ENCODE measurements at places on chromosomes 5 and 9. TPM values are rescaled to one million over a fixed set of nuclear protein-coding genes. Genes with fewer than 3 reads are reported as not detected.

GRCh38 chr9:105255421-105255820, 11.0 kb downstream of the SLC44A1 start:
- no peak for DNase-seq

- no peak for DNase-seq
Measured at GRCh38 chr5:80780761-80781285, 126.0 kb upstream of the DHFR start.

- DNase-seq, result no peak
Measured at GRCh38 chr5:43335681-43336080, 22.5 kb upstream of the HMGCS1 start.

DNA sequence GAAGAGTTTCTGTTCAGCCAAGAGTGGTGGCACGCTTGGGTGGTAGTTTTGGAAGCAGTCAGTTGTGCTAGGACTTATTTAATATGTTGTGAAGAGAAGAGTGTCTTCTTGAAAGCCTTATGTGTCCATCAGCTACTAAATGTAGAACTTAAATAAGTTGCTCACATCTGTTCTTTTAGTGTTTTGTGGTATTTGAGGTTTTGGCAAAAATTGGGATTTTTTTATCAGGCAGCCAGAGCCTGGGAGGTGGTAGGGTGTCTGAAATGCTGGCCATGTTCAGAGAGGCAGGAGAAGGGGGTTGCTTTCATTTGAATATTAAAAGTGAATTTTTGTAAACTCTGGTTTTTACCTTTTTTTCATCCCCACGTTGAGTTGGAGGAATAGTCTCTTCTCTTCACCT, 24.2 kb upstream of the ZBTB34 start:
- no peak for DNase-seq

- DNase-seq, result no peak
Measured at GRCh38 chr5:140480310-140481014, 67.0 kb upstream of the EIF4EBP3 start.

GRCh38 chr5:106454651-106455415, 1215.9 kb downstream of the EFNA5 start:
- peak; percentile 3 for DNase-seq

DNA sequence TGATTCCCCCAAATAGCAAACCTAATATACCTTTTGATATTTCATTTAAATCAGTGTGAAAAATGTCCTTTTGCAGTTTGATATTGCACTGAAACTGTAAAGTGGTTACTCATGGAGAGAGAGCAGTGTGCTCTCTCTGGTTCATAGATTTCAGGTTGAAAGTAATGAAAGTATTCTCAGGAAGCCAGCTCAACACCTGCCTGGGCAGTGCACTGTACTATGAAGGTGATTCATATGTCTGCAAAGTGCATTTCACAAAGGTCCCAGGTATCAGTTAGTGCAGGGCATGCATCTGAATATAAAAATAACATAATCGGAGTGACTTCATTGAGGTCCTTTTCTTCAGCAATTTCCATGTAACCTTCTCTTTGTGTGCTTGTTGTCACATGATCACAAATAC, 274.3 kb downstream of the CDH18 start:
- DNase-seq, result no peak

GRCh38 chr9:130858739-130859705, 24.0 kb downstream of the ABL1 start:
- DNase-seq, result no peak

GRCh38 chr9:135268981-135269380, 181.5 kb downstream of the OLFM1 start:
- no peak for DNase-seq

KCTD16 gene
- polyA plus RNA-seq, result 0.39 TPM

GRCh38 chr5:32709750-32710549, 1.2 kb upstream of the NPR3 start:
- peak; percentile 71 for DNase-seq

GRCh38 chr5:32410630-32411029, 33.9 kb downstream of the ZFR start:
- no peak for DNase-seq

SAXO1 gene
- 0.31 TPM for polyA plus RNA-seq

DNA sequence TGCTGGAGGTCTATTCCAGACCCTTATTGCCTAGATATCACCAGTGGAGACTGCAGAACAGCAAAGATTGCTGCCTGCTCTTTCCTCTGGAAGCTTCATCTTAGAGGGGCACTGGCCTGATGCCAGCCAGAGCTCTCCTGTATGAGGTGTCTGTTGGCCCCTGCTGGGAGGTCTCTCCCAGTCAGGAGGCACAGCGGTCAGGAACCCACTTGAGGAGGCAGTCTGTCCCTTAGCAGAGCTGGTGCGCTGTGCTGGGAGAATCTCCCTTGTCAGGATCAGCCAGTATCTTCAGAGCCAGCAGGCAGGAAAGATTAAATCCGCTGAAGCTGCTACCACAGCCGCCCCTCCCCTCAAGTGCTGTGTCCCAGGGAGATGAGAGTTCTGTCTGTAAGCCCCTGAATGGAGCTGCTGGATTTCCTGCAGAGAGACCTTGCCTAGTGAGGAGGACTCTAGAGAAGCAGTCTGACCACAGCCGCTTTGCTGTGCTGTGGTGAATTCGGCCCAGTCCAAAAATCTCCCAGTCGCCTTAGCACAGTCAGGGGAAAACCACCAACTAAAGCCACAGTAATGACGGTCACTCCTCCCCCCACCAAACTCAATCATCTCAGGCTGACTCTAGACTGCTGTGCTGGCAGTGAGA, 124.1 kb downstream of the JAKMIP2 start:
- no peak for DNase-seq

NINJ1 gene
- polyA plus RNA-seq, result 35.6 TPM

- no peak for DNase-seq
Measured at GRCh38 chr5:175246242-175246888, 197.6 kb downstream of the DRD1 start.

STPG3 gene
- polyA plus RNA-seq, result 0.98 TPM

- no peak for DNase-seq
Measured at GRCh38 chr5:152140347-152140746, 215.7 kb upstream of the GLRA1 start.

DNA sequence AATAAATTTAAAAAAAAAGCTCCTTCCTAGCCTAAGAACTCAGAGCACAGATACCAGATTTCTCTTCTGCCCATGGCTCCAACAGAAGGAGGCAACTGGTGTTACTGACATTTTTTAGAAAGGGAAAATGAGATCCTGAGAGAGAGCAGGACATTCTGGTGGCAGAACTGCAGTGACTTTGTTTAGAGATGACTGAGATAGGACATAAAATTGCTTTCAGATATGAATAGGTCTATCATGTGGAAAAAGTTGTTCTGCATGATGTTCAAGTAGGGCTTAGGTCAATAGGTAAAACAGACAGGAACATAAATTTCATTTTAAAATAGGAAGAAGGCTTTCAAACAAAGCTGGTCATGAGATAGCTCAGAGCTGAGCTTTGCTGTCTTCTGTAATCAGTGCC, 49.6 kb downstream of the NIPAL4 start:
- DNase-seq, result no peak

- no peak for DNase-seq
Measured at GRCh38 chr9:129575818-129576217, 45.1 kb downstream of the C9orf50 start.

GRCh38 chr5:165201771-165202518, 1696.5 kb downstream of the MAT2B start:
- no peak for DNase-seq

- no peak for DNase-seq
Measured at GRCh38 chr9:79193501-79194223, 378.1 kb upstream of the TLE4 start.

NTNG2 gene
- 0.59 TPM for polyA plus RNA-seq

DNA sequence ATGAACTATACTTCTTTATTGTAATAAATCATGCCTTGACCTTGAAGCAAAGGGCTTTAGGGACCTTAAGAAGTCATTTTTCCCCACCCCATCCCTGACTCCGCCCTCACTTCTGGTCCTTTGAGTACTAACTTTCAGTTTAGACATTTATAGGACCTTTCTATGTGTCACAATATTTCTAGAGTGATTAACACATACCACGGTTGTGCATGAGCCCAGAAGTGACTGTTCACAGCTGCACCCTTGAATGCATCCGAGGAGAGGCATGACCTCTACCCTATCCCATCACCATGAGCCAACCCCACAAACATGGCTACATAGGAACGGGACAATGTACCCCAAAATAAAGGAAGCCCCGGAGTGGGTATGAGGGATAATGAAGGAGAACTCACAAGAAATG, 160.3 kb downstream of the HSD17B3 start:
- DNase-seq, result no peak

- no peak for DNase-seq
Measured at GRCh38 chr9:98652741-98653140, 56.0 kb downstream of the GABBR2 start.

DNA sequence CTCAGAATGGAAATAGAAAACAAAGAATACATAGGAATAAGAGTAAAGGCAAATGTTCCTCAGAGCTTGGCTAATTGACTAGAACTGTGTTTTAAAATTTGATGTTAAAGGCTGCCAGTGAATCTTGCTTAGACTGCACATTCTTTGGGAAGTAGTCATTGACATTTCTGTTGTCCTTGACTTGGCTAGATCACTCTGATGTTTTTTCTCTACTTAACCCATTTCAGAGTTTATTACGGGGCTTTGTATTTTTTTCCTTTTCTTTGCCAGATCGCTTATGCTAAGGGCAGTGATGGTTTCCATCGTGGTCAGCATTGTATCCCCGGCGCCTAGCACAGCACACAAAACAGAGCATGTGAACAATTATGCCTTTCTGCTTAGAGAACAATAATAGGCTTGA, 1126.7 kb upstream of the CDH9 start:
- DNase-seq, result peak; percentile 9

DNA sequence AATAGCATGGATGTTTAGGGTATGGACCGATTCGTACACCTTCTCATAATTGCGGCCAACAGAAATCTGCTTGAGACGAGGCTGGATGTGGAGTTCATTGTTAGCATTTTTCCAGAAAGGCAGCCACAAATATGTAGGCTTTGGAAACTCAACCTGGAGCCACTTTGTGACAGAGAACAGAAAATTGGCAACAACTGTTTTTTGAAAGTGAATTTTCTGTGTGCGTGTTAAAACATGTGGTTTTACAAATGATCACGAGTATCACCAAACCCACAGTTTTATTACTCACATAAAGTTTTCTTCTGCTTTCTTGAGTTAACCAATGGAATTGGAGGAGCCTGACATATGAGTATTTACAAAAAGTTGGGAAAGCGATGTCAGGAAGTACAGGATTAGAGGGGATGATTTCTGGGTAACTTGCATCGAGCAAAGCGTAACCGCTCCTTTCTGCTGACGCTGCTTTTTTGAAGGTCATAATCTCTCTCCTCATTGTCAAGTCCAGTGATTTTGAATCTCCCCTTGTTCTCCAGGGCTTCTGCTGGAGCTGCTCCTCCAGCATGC, 138.5 kb upstream of the TAF11L2 start:
- DNase-seq, result no peak

SURF2 gene
- polyA plus RNA-seq, result 14.8 TPM

GRCh38 chr9:133101356-133102189, 19.5 kb downstream of the RALGDS start:
- no peak for DNase-seq

GRCh38 chr5:6088706-6089105, 289.6 kb downstream of the MED10 start:
- no peak for DNase-seq

GRCh38 chr5:56142614-56143372, 90.3 kb downstream of the ANKRD55 start:
- DNase-seq, result no peak

DNA sequence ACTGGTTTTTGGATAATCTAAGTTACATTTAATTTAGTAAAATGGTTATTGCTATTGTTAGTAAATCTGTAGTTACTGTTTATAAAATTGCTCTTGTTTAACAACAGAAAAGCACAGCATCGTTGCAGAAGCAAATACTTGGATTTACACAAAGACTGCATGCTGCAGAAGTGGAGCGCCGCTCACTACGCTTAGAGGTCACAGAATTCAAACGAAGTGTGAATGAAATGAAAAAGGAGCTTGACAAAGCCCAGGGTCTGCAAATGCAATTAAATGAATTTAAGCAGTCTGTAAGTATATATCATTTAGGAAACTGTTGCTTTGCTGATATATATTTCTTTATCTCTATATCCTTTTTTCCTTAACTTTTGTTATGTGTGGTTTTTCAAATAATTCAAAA, 226.0 kb downstream of the CCDC171 start:
- DNase-seq, result peak; percentile 86

- DNase-seq, result no peak
Measured at GRCh38 chr9:98807070-98807813, at the start of gene GALNT12. Gene GALNT12, plus strand, starts transcription at chr9:98807670. Its CDS starts 29 bp downstream, at chr9:98807699.

SPINK4 gene
- not detected for polyA plus RNA-seq

DNA sequence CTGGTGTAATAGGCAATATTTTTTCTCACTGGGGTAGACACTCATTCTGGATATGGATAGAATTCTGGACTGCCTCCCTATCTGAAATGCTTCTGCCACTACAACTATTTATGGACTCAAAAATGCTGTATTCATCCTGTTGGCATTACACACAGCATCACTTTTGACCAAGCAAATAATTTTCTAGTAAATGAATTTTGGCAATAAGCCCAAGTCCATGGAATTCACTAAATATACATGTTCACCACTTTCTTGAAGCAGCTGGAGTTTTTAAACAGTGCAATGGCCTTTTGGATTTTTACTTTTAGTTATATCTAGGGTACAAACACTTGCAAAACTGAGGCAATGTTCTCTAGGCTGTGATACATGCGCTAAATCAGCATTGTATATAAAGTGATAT, 724.9 kb upstream of the EDIL3 start:
- no peak for DNase-seq

GRCh38 chr9:19650312-19650711, 138.5 kb downstream of the SLC24A2 start:
- no peak for DNase-seq

GRCh38 chr9:124758061-124758460, 13.1 kb downstream of the NR6A1 start:
- no peak for DNase-seq

DNA sequence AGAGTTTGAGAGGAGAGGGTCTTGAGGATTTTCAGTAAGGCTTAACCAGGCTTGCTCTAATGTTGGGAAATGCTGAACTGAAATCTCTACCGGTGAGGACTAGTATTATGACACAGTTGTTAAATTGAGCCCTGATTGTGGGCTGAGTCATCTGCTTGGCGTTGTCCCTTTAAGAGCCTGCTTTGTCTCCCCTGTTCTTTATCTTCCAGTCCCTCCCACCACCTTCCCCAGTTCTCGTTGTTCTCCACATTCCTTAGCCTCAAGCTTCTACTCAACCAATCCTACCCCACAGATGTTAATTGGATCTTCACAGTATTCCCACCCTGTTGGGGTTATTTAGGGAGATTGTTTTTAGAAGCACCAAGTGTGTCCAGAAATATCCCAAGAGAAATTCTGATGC, 57.6 kb downstream of the ANKRD55 start:
- no peak for DNase-seq

GRCh38 chr5:14416621-14417275, 164.8 kb upstream of the OTULINL start:
- DNase-seq, result peak; percentile 43

- DNase-seq, result no peak
Measured at GRCh38 chr5:76303921-76304320, 99.2 kb upstream of the IQGAP2 start.

DNA sequence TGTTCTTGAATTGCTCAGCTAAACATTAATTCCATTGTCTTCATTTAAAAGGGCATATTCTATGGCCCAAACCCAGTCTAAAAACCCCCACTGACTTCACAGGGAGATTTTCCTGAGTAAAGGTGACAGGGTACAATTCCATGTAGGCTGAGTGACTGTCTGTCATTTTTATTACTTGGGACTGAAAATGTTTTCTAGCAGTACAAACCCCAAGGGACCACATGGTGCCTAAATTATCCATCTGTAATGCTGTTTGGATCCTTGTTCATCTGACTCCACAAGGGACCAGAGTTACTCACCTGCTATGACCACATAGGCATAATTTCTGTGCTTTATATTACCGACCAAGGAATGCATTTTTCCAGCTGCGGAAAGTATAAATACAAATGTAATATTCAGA, 349.1 kb downstream of the ZNF608 start:
- DNase-seq, result no peak
